ENCODE measurements at places on chromosomes 5 and 9. TPM values are rescaled to one million over a fixed set of nuclear protein-coding genes. Genes with fewer than 3 reads are reported as not detected.

GRCh38 chr5:82641331-82642003, 363.3 kb upstream of the RPS23 start:
- peak; percentile 81 for DNase-seq

GRCh38 chr5:87020099-87020934, 247.4 kb upstream of the RASA1 start:
- no peak for DNase-seq

DNA sequence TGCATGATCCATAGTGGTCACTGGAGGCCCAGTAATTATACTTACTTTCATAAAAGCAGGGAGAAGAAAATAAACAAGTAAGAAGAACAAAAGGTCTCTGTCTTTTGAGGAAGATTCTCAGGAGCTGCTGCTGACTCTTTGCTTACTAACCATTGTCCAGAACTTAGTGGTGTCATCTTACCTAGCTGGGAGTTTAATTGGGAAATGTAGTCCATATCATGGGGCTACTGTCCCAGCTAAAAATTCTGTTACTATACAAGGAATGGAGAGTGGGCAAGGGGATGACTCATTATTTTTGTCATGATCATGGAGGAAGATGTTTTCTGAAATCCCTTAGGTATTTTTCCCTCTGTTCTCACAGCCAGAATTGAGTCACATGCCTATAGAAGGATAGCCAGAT, 639.3 kb downstream of the MTRR start:
- DNase-seq: no peak

- DNase-seq: no peak
Measured at GRCh38 chr5:15002173-15002572, 130.6 kb upstream of the ANKH start.

DNA sequence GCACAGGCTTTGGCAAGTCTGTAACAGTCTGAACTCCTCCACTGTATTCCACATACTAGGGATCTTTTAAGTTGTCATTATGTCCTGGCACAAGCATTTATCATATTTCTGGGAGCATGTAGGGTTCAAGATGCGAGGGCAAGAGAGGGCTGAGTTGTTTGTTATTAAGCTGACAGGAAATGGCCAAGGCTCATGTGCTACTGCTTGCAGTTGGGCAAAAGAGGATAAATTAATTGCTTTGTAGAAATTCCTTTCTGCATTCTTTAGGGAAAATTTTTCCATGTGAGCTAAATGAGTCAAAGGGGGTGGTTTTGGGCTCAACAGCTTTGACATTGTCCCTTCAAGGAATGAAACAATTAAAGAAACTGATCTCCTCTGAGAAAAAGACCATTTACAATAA, 35.4 kb downstream of the DOCK8 start:
- no peak for DNase-seq

- no peak for DNase-seq
Measured at GRCh38 chr5:14298126-14298847, 155.1 kb downstream of the TRIO start.

DNA sequence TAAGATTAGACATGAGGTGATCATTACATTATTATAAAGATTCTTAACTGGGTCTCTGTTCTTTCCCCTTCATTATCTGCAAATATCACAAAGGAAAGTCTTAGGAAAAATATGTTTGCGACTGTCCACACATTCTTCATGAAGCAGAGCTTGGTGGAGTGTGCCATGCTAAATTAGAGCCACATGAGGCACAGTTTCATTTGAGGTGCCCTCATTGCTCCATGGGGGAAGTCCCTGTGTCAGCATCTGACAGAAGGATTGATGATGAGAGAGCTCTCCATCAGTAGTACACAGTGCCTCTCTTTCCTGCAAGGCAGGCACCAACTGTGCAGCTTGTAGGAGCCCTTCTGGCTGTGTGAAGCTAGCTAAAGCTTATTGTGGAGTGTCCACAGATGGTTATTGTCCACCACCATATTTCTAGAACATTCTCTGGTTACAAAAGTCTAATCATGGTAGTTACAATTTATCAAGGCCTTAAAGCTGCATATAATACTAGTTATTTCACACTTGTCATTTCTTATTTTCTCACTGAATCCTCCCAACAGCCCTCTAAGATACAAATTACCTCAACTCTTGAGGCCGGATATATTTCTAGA, 63.9 kb downstream of the C9orf152 start:
- no peak for DNase-seq

DNA sequence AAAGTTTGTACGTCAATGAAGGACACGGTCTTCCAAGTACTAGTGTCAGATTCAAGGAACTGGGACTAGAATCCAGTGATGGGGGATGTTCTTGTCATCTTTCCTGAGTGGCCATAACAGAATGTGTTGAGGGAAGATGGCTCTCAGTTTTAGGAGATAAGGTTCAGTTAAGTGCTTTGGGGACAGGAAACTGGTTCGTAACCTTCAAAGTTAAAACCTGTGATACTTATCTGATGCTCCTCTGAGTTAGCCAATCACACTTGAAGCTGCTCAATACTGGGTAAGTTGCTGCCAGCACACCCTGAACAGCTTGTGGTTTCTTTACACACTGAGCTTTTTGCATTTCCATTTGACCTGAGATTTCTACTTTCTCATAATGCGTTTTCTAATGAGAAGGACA, 64.4 kb downstream of the PIK3R1 start:
- DNase-seq: no peak

DNA sequence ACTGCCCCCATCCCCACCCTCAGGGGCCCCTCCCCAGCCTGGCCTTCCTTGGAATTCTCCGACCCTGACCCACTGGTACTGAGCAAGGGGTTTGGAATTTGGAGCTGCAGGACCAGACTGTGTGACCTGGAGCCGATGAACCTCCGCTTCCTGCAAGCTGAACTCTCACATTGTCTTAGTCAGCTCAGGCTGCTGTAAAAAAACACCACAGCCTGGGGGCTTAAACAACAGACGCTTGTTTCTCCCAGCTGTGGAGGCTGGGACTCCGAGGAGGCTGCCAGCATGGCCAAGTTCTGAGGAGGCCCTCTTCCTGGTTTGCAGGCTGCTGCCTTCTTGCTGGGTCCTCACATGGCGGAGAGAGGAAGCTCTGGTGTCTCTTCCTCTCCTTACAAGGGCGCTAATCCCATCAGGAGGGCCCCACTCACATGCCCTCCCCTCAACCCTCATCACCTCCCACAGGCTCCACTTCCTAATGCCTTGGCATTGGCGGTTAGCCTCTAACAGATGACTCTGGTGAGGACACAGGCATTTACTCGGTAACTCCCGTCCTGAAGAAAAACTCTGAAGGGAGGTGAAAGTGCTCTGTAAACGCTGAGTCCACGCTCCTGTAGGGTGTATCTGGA, 42.4 kb downstream of the C5orf15 start:
- DNase-seq: no peak

DNA sequence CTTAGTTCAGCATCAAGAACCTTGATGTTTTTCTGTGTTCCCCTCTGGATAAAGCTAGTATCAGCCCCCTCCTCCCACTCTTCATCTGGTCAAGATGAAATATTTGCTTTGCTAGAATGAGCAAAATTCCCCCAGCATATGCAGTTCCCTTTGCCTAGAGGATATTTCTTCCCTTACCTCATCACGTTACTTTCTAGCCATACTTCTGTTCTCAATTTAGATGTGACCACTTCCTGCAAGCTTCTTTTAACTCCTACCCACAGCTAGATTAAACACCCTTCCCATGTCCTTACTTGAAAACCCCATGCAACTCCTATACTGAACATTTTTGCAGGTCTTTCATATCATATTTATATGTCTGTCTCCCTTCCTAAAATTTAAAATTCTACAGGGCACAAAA, 178.9 kb upstream of the TUSC1 start:
- no peak for DNase-seq

DNA sequence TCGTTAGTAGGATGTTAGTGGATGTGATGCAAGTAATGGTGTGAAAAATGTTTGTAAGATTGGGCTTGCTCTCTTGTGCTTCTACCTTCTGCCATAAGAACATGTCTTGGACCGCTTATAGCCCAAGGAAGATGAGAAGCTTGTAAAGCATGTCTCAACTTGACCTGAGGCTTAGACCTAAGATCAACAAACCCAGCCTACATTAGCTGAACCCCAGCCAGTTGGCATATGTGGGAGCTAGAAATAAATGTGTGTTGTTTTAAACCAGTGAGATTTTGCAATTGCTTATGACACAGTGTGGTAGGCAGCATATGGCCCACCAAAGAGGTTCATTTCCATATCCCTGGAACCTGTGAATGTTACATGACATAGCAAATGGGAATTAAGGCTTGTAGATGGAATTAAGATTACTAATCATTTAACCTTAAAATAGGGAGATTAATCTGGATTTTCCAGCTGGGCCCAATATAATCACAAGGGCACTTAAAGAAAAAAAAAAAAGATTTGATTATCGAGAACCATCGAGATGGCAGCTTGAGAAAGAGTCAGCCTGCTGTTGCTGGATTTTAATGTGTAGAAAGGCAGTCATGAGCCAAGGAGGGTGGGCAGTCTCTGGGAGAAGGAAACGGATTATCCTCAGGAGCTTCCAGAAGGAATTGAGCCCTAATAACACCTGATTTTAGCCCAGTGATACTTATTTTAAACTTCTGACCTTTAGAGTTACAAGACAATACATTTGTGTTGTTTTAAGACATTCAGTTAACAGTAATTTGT, 27.3 kb upstream of the EDIL3 start:
- no peak for DNase-seq

The IFNA21 gene
- total RNA-seq: not detected

The SLC36A2 gene
- not detected for total RNA-seq

The ZNF782 gene
- total RNA-seq: 16.1 TPM

The IL9 gene
- not detected for total RNA-seq

The TLX3 gene
- total RNA-seq: not detected

The S1PR3 gene
- total RNA-seq: 11.4 TPM

The TMC1 gene
- total RNA-seq: not detected

The STPG3 gene
- not detected for total RNA-seq

The DMRTA1 gene
- total RNA-seq: 0.83 TPM

The TAF11L5 gene
- total RNA-seq: not detected

Data from sigmoid colon (tissue), 7 donors.